ENCODE measurements at places on chromosomes 6 and 20.

- no peak for DNase-seq
Measured at GRCh38 chr6:138655828-138656227, 117.7 kb upstream of the CCDC28A start.

DNA sequence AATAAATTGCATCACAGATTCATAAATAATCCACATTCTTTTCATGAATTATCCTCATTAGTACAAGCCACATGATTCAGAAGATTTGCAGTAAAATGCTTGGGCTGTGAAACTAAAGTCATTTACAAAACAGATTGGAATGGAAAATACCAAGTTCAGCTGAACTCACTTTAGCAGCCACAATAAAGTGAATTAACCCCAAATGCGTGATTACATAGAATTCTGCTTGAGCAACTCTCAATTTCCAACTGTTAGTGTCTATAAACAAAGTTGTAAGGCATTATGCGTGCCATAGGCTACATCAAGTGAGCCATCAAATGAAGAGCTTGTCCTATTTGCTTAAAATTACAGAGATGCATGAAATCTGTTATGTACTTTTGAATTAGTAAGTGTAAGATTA lies 60.4 kb upstream of the GFRAL start:
- DNase-seq, result no peak

DNA sequence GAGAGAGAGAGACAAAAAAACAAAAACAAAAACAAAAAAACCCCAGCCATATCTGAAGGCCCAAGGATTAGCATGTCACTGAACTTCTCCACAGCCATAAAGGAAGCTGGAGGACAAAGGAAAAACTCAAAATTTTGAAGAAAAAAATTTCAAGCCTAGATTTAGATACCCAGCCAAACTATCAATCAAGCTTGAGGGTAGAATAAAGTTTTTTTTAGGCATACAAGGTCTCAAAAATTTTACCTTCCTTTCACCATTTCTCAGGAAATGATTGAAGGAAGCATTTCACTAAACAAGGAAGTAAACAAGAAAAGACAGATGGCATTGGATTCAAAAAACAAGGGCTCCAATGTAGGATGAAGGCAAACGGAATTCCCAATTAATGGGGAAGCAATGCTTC lies 52.1 kb downstream of the KCNK5 start:
- DNase-seq, result no peak

GRCh38 chr6:156953479-156954146 lies 176.4 kb downstream of the ARID1B start:
- DNase-seq, result peak; percentile 89

DNA sequence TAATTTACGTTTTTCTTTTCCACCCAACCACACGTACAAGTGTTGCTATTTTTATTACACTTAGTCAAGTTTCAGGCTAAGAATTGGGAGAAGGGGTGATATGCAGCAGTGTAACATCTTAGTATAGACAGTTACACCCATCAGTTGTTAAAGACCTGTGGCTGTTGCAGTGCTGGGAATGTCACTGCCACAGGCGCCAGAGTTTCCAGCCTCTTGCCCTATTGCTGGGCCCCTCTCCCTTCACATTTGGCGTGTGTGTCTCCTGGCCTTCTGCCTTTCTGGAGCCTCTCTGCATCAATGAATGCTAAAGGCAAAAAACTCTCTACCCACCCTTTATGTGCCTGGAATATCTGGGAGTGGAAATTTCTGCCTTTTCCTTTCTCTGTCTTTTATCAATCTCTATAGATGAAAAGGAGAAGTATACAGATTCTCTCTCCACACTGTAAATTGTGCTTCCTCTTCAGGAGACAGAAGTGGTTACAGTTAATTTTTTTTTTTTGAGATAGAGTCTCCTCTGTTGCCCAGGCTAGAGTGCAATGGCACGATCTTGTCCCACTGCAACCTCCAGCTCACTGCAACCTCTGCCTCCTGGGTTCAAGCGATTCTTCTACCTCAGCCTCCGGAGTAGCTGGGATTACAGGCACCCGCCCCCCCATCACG lies 73.0 kb downstream of the TIAM2 start:
- no peak for DNase-seq

DNA sequence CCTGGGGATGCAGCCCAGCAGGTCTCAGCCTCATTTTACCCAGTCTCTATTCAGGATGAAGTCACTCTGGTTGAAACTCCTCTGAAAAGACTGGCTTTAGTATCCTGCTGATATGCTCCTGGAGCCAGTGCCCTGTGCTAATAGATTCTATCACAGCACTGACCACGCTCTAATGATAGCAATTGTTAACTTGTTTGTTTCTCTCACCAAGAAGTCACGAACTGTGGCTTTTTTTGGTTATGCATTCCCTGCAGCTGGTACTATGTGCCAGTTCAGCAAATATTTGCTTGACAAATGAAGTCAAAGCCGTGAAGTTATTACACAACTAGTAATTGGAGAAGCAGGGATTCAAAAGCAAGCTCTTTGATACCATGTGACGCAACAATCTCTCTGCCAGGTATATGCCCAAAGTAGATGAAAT lies 754.6 kb downstream of the KIF16B start:
- no peak for DNase-seq

GRCh38 chr6:53635322-53635721 lies 30.2 kb downstream of the KLHL31 start:
- no peak for DNase-seq

GRCh38 chr6:22296067-22296466 lies 769 bp downstream of the PRL start:
- DNase-seq, result no peak

DNA sequence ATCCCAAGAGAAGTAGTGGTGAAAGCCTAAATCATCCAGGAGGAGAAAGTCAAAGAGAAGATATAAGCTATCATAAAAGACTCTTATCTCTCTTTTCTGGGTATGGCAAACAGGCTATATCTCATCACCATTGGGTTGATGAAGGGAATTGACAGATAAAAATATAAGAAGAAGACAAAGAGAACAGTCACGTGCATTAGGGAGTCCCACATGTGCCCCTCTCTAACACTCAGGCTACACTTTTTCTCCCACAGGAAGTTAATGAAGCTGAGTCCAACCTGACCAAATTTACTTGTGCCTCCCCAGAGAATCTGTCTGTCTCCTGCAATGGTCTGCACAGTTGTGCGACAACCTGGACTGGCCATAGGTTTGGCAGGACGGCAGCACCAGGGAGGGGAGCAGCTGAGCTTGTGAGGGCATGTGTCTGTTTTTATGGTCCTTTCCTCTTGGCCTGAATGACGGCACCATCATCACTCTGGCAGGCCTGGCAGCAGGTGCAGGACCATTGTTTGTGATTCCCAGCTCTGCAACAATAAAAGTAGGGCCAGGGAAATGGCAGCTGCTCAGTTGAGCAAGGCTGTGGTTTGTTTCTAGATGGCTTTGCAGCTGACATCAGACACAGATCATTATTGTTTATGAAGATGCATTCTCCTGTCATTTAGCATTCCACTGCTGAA lies 144.5 kb upstream of the MCHR2 start:
- DNase-seq, result no peak

- DNase-seq, result peak; percentile 24
Measured at GRCh38 chr6:6683969-6684833, 95.7 kb downstream of the LY86 start.

DNA sequence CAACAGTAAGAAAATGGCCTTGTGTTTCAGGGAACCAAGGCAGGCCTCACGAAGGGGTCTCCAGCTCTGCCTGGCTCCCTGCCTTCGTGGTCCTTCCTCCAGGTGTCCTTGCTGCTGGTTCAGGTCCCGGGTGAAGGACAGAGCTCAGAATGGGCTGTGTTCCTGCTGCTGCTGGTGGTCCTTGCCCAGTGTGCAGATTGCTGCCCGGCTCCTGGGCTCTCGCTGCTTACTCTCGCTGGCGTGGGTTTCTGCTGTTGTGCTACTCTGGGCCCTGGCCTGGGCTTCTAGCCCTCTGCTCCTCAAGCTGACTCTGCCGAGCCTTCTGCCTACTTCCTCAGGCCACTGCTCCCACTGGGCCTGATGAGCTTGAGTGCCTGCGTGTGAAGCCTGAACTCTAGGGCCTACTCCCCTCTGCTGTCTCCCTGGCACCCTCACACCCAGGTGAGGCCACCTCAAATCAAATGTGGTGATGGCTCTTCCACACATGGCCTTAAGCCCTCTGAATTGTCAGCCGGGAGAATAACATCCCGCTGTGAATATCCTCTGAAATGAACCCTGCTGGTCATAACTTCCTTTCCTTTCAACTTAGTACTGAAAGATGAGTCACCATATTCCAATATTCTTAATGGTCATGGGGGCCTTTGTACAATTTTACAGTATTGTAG lies 171.6 kb downstream of the FOXC1 start:
- DNase-seq, result no peak

DNA sequence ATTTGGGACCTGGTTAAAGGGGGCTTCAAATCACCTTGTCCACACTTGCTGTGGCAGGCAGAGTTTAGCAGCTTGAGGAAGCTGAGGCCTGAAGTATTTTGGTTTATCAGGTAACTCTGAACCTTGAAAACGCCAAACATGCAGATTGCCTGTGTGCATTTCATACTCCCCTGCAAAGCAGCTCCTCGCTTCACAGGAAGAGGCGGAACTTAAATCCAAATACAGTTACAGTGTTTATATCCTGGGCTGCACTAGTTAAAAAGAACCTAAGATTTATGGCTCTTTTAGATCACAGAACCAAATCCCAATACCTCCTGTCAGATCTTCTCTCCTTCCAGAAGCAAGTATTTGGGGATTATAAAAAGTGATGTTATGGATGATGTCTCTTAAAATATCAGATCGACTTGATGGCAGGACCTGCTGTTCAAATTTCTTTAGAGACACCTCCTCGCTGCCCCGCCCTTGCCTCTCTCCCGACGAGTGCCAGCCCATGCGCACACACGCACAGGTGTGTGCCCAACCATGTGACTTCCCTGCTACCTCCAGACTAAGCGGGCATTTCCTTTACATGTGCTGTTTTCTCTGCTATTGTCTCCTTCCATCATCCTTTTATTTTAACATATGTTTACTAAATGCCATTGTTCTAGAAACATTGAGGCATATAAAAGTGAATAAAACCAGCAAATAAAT lies 224.6 kb upstream of the FOXQ1 start:
- DNase-seq, result no peak

GRCh38 chr20:35013421-35014411 lies 58.0 kb downstream of the MYH7B start:
- no peak for DNase-seq

- no peak for DNase-seq
Measured at GRCh38 chr6:67558985-67559384, 1076.1 kb upstream of the ADGRB3 start.

- no peak for DNase-seq
Measured at GRCh38 chr6:80165819-80166218, 59.3 kb downstream of the BCKDHB start.

DNA sequence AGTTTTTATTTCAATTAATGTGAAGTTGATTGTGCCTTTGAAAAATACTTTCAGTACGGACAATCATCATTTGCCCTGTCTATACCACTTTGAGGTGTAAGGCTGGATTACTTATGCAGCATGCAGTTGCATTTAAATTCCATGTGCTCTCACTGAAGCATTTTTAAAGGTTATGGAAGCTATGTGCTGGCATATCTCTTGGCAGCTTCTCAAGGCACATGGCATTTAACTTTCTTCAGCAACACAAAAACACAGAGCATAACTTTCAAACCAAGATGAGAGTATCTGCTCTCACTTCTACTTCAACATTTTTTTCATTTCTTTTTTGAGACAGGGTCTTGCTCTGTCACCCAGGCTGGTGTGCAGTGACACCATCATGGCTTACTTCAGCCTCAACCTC lies 360.6 kb upstream of the RUNX2 start:
- DNase-seq, result no peak

DNA sequence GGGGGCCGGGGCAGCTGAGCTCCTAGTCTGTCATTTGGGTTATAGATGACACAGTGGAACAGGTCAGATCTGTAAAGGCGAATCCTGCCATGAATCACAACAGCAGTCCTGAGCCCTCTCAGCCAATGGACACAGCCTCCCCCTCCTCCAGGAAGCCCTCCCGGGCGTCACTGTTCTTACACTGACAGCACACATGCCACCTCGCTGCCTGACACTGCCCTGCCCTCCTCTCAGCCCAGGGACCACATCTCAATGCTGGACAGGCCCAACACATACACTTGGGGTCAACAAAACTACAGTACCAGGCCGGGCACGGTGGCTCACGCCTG lies 26.8 kb downstream of the ZBTB46 start:
- DNase-seq, result no peak

DNA sequence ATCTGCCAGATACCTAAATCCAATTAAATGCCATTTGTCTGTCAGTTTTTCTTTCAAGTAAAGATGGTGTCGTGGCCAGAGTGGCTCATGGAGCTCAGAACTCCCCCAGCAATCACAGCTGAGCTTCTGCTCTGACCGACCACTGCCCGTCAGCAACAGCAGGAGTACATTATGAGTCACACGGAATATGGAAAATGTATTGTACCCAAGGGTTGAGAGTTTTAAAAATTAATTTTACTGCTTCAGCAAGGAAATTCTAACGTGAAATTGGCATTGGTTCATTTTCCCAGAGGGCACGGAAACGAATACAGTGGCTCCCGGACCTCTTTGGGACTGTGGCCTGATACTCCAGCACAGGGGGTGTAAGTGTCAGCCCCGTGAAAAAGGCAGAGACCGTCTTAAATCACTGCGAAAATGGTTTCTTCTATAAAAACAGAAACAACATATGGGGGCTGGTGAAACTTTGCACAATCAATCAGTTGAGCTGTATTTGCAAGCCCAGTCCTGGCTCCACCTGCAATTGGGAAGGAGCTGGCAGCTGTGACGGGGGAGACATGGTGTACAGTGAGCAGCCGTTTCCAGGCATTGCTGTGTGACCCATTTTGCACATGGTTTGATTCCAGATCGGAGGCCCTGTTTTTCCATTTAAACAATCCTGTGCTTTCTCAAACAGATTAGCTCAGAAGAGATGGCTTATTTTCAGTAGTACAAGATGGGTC lies 12.8 kb downstream of the NPEPL1 start:
- DNase-seq, result no peak

DNA sequence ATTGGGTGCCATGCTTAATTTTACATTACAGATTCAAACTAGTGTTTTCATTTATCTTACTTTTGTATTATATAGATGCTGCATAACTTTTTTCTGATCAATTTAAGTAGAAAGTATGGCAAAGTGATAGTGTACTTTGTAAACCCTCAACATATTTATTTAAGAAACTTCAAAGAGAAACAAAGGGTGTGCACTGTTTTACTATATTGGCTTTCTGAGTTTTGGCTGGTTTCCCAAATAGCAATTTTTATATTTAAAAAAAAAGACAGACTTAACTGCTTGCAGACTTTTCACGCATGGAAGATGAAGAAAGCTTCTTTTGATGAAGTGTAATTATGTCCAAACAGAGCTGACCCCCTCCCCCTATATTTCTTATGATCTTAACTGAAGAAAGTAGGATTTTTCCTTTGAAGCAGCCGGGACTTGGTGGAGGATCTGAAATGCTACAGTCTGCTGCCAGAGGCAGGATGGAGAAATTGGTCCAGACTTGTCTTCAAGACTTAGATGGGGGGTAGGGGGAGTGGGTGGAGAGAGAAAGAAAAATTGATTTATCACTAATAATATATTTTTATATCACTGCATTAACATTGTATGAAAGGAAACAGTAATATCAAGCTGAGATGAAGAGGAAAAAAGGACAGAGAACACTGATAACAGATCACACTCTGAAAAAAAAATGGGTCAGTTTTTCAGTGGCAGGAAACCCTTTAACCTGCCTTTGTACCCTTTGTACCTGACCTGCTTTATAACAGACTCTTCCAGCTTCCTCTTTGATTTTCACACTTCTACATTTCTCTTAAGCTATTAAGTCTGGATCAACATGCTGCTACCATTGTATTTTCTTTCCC lies 56.0 kb upstream of the SUPT3H start:
- no peak for DNase-seq

Measured in HuH-7 (cell line).